ENCODE measurements at places on chromosomes 5 and 9.

DNA sequence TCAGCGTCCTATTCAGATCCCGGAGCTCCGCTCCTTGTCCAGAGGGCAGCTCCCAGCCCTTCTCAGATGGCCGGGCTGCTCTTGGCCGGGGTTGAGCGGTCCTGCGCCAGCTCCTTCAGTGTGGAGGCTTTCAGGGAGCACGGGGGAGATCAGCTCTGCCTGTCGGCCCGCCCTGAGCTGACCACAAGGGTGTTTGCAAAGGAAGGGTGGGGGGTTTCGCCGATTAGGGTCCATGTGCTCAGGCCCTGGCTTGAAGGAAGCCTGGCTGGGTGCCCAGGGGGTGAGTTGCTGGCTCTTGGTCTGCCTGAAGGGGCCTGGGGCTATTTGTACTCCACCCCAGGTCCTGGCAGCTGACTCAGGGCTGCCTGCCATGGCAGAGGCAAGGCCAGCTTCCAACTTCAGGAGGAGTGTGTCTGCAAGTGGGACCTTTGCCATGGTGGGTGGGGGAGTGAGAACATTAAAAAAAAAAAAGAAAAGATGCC lies 250.1 kb upstream of the KLF4 start:
- no peak for DNase-seq

DNA sequence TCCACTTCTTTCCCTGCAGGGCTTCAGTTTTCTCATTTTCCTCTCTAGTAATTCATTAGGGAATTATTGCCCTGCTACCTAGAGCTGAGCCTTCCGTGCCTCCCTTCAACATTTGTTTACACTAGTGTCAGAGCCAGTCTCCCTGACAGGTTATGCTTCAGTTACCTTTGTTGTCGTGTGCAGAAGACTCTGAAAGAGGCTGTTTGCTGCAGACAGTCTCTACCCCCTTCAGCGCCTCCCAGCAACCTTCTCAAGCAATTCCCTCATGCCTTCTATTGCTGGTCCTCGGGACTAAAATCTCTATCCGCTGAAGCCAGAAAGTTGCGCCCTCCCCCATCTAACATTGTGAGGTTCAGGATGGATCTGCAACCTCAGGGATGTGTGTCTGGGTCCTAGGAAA lies 12.8 kb downstream of the RALGPS1 start:
- DNase-seq: no peak

- DNase-seq: no peak
Measured at GRCh38 chr9:136239135-136239982, 6.3 kb downstream of the QSOX2 start.

- no peak for DNase-seq
Measured at GRCh38 chr9:91660521-91660920, 236.9 kb upstream of the NFIL3 start.

DNA sequence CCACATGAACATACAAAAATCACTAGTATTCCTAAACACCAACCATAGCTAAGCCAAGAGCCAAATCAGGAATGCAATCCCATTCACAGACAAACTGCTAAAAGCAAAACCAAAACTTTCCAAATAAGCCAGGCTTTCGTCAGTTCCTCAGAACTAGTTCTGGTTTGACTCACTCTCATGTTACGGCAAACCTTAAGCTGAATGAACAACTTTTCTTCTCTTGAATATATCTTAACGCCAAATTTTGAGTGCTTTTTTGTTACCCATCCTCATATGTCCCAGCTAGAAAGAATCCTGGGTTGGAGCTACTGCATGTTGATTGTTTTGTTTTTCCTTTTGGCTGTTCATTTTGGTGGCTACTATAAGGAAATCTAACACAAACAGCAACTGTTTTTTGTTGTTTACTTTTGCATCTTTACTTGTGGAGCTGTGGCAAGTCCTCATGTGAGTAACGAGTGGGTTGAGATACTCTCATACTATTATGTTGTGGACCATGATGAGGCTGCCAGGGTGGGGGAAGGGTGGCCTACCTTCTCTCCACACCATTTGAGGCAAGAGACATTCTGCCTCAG lies at the start of gene PDCD1LG2:
PDCD1LG2 (plus strand) TSS at position 172 of the 572 bp plus-strand sequence. CDS start 12,016 bp downstream, outside the sequence.
- DNase-seq: peak; percentile 63

DNA sequence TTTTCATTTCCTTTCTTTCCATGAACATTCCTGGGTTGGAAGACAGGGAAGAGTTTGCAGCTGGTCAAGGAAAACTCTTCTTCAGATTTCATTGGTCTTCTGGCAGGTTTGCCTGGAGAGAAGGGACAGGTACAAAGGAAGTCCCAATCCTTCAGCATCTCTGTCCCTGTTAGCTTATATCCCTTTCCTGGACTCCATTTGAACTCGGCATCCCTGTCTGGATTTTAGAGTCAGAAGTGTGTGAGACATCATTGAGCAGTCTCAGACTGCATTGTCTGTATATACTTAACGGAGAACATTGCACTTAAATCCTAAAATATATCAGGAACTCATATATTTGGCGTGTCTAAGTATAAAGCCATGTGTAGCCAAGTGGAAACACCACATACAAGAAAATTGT lies 54.9 kb downstream of the ADGRV1 start:
- no peak for DNase-seq

DNA sequence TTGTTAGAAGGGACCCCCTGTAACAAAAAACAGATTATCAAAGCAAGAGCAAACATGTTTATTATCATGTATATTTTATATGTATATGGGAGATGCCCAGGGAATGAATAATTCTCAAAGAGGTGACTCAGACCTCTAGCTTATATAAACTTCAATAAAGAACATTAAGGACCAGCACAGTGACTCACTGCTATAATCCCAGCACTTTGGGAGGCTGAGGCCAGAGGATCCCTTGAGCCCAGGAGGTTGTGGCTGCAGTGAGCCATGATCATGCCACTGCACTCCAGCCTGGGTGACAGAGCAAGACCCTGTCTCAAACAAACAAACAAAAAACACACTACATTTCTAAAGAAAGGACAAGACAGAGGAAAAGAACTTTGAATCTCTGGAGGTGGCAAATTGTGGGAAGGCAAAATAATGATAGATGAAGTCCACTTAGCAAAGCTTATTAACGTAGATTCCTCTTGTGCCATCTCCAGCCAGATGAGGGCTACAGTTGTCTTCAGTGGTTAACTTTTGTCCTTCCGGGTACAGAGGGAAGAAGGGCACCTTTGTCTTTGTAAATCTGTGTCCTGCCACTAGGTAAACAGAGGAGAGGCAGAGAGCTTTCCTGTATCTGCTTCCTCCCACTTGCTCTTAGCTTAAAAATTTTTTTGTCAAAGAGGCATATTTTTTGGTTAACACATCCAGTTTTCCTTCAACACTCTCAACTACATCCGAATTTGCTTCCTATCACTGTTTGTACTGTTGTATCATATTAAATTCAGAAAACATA lies 7.5 kb upstream of the RFK start:
- DNase-seq: no peak

DNA sequence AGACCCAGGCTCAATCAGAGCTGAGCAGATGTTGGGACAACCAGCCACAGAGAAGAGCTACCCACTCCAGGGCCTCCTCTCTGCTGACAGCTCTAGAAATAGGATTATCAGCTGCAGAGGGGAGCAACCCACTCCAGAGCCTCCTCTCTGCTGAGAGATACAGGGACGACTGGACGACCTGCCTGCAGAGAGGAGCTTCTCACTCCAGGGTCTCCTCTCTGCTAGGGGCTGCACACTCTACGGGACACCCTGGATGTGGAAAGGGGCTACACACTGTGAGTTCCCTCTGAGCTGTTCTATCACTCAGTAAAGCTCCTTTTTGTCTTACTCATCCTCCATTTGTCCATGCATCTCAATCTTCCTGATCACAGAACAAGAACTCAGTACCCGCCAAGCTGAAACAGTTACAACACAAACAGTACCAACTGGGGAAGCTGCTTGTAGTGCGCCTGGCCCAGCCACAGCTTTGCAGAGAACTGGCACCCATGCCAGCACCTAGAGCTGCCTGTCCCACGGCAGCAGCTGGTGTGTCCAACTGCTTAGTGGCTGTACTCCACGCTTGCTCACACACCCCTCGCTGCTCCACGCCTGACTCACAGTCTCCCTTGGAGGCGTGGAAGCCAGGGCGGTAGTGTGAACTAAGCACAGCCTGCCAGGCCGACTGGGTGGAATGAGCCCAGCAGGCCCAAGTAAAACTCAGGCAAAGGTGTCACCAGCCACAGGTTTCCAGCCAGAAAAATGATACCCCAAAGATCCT lies 56.8 kb downstream of the PRELID2 start:
- no peak for DNase-seq

GRCh38 chr9:83642793-83643192 lies 19.9 kb downstream of the IDNK start:
- DNase-seq: no peak

DNA sequence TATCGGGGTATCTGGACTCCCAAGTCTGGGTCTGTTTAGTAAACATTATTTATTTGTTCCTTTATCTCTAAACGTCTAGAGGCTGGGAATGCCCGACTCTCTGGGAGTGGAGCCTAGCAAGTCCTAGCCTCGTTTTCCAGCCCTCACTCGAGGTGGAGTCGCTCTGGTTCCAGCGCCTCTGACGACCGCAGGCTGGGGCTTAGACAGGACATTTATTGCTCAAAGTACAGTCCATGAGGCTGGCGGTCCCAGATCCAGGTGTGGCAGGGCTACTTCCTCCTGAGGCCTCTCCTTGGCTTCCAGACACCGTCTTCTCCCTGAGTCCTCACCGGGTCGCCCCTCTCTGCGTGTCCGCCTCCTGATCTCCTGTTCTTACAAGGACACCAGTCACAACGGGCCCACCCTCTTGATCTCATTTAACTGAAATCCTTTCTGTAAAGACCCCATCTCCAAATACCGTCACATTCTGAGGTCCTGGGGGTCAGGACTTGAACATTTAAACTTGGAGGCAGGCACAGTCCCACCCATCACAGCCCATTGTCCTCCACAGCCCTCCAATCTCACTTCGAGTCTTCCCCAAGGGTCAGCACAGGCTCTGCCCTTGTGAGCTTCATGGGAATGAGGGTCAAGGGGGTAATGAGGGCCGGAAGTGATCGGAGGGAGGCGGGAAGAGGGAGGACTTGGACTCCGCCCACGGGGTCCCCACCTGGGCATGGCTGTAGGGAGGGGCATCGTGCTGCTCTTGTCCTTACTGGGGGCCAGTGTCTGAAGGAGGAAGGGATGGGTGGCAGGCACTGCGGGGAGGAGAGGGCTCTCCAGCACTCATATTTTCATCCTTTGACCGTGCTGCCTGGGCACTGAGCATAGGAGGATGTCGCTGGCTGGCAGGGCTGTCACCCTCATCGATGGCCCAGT lies 12.2 kb upstream of the CLPTM1L start:
- DNase-seq: no peak

DNA sequence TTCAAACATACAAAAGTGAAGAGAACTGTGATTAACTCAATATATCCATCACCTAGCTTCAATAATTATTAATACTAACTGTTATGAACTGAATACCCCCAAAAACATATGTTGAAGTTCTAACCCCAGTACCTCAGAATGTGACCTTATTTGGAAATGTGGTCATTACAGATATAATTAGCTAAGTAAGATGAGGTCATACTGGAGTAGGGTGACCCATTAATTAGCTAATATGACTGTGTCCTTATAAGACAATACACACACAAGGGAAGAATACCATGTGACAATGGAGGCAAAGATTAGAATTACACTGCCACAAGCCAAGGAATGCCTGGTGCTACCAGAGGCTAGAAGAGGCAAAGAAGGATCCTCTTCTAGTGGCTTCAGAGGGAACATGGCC lies 7.8 kb downstream of the RRAGA start:
- no peak for DNase-seq

- no peak for DNase-seq
Measured at GRCh38 chr5:158513490-158514318, 586.0 kb downstream of the EBF1 start.

DNA sequence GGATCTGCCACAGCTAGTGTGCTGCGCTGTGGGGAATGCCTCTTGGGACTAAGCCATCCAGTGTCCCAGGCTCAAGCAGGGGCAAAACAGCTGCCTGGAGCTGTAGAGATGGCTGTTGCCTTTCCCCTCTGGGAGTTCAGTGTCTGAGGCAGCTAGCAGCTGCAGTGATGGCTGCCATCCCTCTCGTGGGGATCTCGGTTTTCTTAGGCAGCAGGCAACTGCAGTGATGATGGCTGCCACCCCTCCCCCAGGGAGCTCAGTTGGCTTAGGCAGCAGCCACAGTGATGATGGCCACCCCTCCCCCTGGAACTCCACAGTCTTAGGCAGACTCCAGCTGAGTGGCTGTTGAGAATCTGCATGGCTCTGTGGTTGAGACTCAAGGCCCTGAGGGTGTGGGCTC lies 1389.2 kb upstream of the NUDT12 start:
- DNase-seq: no peak

GRCh38 chr5:86869268-86869667 lies 251.5 kb downstream of the COX7C start:
- DNase-seq: no peak

DNA sequence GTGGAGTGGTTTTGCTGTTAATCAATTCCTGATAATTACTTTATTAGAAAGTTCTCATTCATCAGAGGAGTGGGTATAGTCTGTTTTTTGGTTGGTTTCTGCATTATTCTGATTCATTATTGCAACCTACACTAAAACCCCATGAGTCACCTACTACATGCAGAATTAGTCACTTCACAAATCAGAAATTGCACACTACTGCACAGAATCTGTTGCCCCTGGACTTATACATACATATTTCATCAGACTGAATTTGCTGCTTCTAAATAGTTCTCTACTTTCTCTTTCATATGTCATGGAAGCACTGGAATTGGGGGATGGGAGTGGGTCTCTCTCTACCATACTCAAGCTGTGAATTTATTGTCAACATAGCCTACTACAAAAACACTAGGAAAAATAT lies 585.1 kb downstream of the DNAH5 start:
- DNase-seq: no peak

- no peak for DNase-seq
Measured at GRCh38 chr5:38500573-38501260, 55.7 kb downstream of the LIFR start.

DNA sequence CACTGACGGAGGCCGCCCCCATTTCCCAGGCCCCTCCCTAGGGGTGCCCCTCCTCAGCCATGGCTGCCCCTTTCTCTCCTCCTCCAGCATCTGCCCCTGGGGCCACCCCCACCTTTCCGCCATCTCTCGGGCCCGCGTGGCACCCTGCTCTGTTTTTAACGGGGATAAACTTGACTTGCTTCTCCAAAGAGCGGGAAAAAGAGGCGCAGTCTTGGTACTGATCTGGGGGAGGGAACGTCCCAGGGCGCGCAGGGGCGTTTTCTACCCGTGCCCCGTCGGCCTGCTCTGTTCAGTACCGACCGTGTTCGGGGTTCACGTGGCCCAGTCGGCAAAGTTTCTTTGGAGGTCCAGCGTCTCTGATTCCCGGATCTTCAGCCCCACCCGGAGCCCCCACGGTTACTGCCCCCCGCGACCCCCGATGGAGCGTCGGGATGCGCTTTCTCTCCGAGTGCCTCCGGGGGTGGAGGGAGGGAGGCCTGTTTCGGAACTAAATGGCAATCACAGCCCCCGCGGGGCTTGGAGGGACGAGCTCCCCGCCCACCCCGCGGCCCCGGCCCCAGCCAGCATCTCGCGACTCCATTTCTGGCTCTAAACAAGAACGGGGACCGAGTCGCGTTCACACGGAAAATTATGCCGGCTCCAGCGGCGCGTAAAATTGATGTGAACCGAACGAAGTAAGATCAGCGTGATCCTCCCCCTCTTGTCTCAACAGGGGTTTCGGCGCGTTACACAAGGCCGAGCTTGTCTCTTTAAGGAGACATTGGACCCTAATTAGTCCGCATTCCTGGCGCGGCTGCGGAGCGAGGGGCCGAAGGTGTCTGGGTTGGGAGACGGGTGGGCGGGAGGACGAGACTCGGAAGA lies 1.1 kb upstream of the TLE4 start:
- peak; percentile 49 for DNase-seq

All from activated naive CD4-positive, alpha-beta T cell treated with anti-CD3 and anti-CD28 coated beads, Interleukin-2, amount 50 U/mL, for 16 hours (primary cell).